DMS 273 treated with DMSO at 0.1 percent for 48 hours (cell line): ENCODE measurements at places on chromosomes 6 and 20.

- peak; percentile 9 for DNase-seq
Measured at GRCh38 chr20:36400909-36401735, 95.0 kb downstream of the DLGAP4 start.

GRCh38 chr6:39041072-39041471 lies 7.5 kb upstream of the GLP1R start:
- DNase-seq: no peak

DNA sequence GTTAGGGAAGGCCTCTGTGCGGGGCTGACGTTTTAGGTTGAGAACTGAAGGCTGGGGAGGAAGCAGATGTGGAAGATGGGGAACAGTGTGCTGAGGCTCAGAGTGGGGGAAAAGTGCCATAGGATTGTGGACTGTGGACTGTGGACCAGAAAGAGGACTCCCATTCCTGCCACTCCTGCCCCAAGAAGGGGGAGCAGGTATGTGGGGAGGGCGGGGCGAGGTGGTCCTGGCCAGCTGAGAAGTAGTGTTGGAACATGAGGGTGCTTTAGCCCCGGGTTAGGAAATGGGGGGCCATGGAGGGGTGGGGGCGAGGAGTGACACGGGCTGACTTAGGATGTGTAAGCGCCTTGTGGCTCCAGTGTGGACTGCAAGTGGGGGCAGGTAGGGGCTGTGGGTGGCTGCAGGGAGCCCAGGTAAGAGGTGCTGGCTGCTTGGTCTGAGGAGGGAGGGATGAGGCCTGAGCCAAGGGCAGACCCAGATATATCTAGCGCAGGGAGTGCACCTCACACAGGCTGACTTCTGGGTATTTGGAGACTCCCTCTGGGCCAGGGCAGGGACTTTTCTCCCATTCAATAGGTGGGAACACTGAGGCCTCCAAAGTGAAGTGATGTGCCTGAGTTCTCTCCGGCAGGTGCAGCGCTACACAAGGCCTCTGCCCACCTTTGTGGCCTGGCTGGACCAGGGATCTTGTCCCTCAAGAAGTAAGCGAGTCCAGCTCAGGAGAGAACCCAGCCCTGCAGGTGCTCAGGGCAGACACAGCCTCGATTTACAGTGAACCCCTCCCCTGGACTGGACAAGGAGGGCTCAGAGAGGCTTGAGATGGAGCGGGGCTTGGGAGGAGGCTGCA lies 76.6 kb upstream of the TOX2 start:
- DNase-seq: no peak

DNA sequence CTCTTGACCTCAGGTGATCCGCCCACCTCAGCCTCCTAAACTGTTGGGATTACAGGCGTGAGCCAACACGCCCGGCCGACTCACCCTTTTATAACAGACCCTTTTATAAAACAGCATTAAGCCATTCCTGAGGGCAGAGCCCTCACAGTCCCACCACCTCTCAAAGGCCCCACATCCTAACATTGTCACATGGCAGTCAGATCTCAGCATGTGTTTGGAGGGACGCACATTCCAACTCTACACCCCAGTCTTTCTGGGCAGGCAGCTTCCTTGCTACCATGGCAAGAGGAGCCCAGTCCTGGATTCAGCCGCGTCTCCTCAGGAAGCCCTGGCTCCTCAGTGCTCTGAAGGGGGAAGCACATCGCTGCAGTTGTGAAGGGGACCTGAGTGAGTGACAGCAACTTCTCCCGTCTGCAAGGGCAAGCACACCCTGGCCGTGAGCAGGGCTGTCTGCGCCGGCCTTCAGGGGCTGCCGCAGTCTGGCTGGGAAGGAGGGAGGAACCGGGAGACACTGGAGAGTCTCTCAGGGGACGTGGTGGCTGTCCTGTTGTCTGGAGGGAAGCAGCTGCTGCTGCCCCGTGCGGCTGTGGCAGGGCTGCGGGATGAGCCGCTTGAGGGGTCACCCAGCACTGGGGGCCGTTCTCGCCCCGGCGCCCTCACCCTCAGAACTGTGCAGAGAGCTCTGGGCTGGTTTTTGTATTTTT lies 15.9 kb downstream of the OSBPL2 start:
- no peak for DNase-seq

GRCh38 chr6:14792118-14792955 lies 453.5 kb upstream of the JARID2 start:
- DNase-seq: no peak

DNA sequence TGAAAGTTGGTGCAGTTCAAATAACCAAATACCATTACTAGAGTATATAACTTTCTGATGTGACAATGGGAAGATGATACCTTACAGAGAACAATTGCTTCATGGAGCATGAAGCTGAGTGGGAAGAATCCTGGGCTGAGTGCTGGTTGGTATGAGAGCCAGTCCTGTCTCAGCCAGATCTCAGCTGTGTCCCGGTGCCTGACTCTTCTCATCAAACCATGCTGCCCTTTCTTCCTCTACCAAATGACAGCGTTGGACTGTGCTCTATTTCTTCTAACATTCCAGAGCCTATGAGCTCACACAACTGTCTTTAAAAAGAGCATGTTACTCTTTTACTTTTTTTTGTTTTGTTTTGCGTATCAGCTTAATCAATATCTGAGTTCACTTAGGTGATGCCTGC lies 27.5 kb upstream of the PBOV1 start:
- no peak for DNase-seq
